ENCODE measurements at places on chromosomes 7 and 10. TPM values are rescaled to one million over a fixed set of nuclear protein-coding genes. Genes with fewer than 3 reads are reported as not detected.

The KLF14 gene
- not detected for total RNA-seq

The CXCL12 gene
- total RNA-seq, result 235 TPM

The SLC26A3 gene
- total RNA-seq, result not detected

The MSS51 gene
- 0.60 TPM for total RNA-seq

The UCN3 gene
- not detected for total RNA-seq

The HHEX gene
- total RNA-seq, result 7.7 TPM

The CALML3 gene
- not detected for total RNA-seq

The PROSER2 gene
- 2.3 TPM for total RNA-seq

The MAP3K8 gene
- 15.7 TPM for total RNA-seq

The PPIA gene
- 437 TPM for total RNA-seq

The HOGA1 gene
- total RNA-seq, result 0.75 TPM

The TMEM72 gene
- total RNA-seq, result not detected

The ASB10 gene
- not detected for total RNA-seq

The MICALL2 gene
- total RNA-seq, result 13.7 TPM

The MOSPD3 gene
- total RNA-seq, result 4.4 TPM

The C10orf62 gene
- 0.08 TPM for total RNA-seq

Data from smooth muscle cell of the coronary artery (primary cell).